ENCODE measurements at places on chromosomes 5 and 9.

GRCh38 chr9:109996936-109997580, 210.9 kb downstream of the C9orf152 start:
- no peak overlapping the region for H3K4me3 ChIP-seq
- H3K36me3 ChIP-seq, result no peaks in the 10 kb centered on the region
- no peaks in the 10 kb centered on the region for H3K27me3 ChIP-seq
- no peak for DNase-seq

GRCh38 chr9:91954841-91955471, 4.9 kb upstream of the ROR2 start:
- no peaks in the 10 kb centered on the region for H3K36me3 ChIP-seq
- no peak for DNase-seq
- H3K4me3 ChIP-seq, result no peak overlapping the region
- no peaks in the 10 kb centered on the region for H3K4me1 ChIP-seq
- no peak overlapping the region for H3K27ac ChIP-seq

DNA sequence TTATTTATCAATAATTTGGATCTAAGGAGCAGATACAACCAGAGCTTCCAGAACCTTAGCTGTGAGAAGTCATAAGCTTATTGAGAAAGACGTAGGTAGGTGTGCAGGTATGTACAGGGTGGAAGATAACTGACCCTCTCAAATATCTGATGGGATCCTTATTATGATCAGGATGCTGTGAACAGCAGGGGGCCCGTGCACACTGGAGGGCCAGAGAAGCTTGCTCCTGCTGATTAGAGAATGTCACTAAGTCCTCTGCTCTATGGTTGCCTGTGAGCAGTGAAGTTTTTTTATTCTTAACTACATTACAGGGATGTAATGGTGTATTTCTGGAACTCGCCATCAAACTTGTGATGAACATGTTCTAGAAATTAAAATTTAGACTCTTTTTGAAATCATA, 108.9 kb upstream of the POU5F2 start:
- H3K36me3 ChIP-seq, result no peaks in the 10 kb centered on the region
- H3K4me3 ChIP-seq, result no peak overlapping the region
- H3K4me1 ChIP-seq, result no peaks in the 10 kb centered on the region
- no peak for DNase-seq
- H3K27ac ChIP-seq, result no peak overlapping the region

DNA sequence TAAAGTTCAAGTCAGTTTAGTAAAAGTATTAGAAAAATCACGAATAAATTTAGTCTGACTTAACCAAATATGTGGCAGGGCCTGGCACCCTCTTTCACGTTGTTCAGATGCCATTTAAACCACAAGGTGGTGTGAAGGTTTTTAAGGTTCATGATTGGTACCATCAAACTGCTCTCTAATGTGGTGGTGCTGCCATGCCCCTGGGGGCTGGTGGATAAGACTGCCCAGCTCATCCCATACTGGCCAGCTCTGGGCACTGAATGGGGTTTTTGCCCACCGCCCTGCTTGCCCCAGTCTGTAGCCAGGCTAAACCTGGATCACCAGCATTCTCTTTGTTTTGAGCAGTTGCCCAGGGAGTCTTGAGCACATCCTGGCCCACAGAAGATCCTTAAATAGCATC, 159.3 kb downstream of the GABBR2 start:
- no peaks in the 10 kb centered on the region for H3K4me1 ChIP-seq
- no peak overlapping the region for H3K4me3 ChIP-seq
- no peak overlapping the region for H3K27ac ChIP-seq

DNA sequence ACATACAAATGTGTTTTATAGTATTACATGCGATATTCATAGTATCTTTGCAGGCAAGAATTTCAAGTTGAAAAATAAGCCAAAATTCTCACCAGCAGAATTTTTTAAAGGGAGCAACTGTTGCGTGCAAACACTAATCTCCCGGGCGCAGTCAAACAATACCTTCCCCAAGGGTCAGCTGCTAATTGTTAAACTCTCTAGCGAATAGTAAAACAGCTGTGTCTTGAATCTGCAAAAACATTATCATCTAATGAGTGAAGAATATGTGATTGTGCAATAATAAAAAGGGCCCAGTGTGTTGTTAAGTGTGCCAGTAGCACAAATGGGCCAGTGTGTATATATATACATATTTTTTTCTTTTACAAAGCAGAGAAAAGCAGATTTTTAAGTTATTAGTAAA, 131.4 kb downstream of the CCDC192 start:
- H3K27me3 ChIP-seq, result no peaks in the 10 kb centered on the region
- H3K27ac ChIP-seq, result no peak overlapping the region
- peaks cover 13% of the 10 kb centered on the region for H3K4me1 ChIP-seq
- no peak overlapping the region for H3K4me3 ChIP-seq
- no peak for DNase-seq

DNA sequence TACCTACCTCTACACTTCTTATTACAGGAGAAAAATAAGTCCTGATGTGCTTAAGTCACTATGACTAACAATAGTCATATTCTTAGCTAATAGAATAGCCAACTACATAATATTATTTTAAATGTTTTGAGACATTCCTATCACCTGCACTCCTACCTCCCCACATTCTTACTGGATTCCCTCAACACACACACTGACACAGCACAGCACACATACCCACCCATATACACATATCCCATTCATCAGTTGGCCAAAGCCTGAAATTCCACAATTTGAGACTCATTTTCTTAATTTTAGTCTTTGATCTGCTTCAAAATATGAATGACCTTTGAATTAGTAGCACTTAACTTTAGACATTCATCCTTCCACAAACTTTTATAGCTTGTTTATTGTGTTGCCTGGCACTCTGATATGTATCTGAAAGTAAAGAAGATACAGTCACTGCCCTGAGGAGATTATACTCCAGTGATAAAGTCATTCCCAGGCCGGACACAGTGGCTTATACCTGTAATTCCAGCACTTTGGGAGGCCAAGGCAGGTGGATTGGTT, 168.3 kb upstream of the RASA1 start:
- no peak for DNase-seq
- no peak overlapping the region for H3K27ac ChIP-seq
- no peaks in the 10 kb centered on the region for H3K36me3 ChIP-seq

DNA sequence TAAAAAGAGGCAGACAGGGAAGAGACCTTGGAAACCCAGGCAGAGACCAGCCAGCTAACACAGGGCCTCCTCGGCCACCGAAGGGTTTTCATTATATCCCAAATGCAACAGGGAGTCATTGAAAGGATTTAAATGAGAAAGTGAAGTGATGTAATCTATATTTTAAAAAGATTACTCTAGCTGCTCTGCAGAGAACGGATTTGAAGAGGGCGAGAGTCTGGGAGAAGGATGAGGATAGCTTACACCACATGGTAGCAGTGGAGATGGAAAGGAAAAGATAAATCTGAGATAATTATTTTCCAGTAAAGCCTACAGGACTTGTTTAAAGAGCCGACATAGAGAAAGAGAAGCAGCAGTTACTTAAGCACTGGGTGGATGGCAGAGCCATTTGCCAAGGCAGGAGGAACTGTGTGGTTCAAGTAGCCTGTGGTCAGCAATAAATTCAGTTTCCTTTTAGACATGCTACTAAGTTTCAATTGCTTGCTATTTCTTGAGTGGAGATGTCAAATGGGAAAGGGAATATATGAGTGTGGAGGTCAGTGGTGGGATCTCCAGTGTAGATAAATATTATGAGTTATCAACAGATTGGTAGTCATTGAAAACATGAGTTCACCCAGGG, 9.3 kb downstream of the FBN2 start:
- H3K27ac ChIP-seq, result no peak overlapping the region
- H3K36me3 ChIP-seq, result no peaks in the 10 kb centered on the region
- no peak overlapping the region for H3K4me3 ChIP-seq

Data from psoas muscle (tissue), 8 donors.